Mucosa of descending colon (tissue), 3 donors: ENCODE measurements at places on chromosomes 7 and 10. TPM values are rescaled to one million over a fixed set of nuclear protein-coding genes. Genes with fewer than 3 reads are reported as not detected.

- no peak for DNase-seq
Measured at GRCh38 chr7:107405559-107405958, 64.3 kb upstream of the GPR22 start.

DNA sequence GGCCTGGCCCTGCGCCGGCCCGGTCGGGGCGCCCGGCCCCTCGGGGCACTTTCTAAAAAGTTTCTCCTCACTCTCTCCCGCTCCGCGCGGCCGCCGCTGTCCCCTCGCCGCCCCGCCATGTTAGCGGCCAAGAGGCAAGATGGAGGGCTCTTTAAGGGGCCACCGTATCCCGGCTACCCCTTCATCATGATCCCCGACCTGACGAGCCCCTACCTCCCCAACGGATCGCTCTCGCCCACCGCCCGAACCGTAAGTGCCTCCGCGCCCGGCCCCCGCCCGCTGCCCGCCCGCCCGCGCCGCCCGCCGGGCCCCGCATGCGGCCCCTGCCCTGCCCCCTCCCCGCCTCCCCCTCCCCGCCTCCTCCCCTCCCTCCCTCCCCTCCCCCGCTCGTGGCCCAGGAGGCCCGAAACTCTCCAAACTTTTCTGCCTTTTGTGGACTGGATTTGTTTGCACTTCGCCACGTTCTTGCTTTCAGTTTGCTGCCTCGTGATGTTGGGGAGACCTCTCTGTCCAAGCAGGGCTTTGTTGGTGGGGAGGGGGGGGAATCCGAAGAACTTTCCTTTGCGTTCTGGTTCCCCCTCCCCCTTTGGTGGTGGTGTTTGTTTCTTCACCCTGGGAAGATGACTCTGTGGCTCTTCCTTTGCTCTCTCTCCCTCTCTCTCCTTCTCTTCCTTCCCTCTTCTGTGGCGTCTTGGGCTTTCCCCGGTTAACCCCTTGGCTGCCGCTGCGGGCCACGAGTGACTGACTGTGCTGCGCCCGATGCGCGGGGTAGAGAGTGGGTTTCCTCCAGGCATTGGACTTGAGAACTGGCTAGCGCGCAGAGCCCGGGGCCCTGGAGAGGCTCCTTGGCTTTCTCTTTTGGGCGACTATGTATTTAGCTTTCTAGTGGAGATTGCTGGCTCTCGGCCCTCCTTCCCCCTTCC lies 1.6 kb downstream of the TCF7L2 start:
- DNase-seq, result peak; percentile 76

GRCh38 chr7:128203710-128204214 lies 37.3 kb upstream of the LEP start:
- DNase-seq, result no peak

- no peak for DNase-seq
Measured at GRCh38 chr10:28892818-28893547, 215.7 kb downstream of the BAMBI start.

GRCh38 chr7:136741941-136742340 lies 126.5 kb upstream of the CHRM2 start:
- DNase-seq, result no peak

GRCh38 chr7:17506095-17506494 lies 207.6 kb downstream of the AHR start:
- DNase-seq, result peak; percentile 80

DNA sequence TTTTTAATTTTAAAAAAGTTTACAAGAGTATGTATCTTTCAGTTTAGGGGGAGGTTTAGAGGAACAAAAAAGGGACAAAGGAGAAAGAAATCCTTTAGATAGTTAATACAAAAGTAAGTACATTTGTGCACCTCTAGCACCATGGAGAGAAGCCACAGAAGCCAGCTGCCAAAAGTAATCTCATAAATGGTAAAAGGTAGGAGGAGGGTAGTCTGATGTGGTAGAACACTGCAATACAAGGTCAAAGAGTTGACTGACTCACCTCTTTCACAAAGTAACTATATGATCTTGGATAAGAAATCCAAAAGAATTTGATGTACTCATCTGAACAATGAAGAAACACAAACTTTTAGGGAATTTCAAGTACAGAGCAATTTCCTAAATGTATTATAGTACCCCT lies 68.1 kb downstream of the CNOT4 start:
- no peak for DNase-seq

DNA sequence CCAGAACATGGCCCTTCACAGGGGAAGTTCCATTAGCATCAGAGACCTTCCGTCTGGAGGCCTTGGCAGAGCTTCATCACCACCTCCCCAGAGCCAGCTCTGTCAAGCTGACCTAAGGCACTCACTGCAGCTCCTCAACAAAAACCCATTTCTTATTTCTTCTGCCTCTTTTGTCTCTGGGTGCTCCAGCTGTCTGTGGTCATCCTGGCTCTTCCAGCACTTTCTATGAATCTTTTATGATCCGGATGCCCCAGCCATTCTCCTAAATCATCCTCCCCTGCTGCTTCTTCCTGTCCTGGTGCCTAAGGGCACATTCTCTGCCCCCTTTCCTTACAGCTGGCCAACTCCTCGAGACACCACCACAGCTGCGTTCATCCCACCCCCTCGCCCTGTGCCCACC lies 171.7 kb upstream of the INSYN2A start:
- DNase-seq, result no peak

DNA sequence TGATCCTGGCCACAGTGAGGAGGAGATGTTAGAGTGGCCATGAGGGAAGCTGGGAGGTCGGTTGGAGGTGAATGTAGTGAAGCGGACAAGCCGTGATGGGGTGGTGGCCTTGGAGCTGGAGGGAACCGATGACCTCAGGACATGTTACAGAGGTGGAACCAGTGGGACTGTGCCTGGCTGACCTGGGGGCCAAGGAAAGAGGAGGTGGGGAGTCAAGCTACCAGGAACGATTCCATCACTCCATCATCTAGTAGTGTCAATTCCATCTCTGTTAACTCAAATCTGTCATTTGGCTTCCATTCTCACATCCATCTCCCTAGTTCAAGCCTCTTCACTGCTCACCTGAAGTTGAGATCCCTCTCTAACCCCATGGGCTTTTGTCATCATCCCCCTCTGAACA lies 102.4 kb upstream of the LYZL2 start:
- no peak for DNase-seq

- DNase-seq, result no peak
Measured at GRCh38 chr10:100647928-100648327, 97.5 kb upstream of the PAX2 start.

DNA sequence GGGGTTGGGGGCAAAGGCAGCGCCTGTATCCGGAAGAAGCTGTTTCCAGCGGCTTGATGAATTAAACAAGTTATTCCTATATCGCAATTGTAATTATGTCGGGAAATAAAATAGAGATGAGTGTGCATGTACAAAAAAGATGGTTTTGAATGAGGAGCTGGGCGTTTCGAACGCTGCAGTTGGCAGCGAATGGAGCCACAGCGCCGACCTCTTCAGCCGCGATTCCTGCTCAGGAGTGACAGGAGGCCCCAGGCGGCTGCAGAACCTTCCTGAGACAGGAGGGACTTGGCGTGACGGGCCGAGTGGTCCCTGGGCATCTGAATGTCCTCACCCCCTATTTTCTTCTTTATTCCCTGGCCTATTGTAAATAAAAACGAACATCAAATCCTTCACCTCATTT lies 184.9 kb downstream of the DNAJB6 start:
- DNase-seq, result no peak

SLC18A2 gene
- 1.9 TPM for total RNA-seq

TECPR1 gene
- total RNA-seq, result 50.5 TPM

SLC39A12 gene
- total RNA-seq, result not detected

ZNF3 gene
- 35.8 TPM for total RNA-seq

GLI3 gene
- 56.3 TPM for total RNA-seq
